Right kidney (tissue), 9 donors: ENCODE measurements at places on chromosomes 7 and 10.

DNA sequence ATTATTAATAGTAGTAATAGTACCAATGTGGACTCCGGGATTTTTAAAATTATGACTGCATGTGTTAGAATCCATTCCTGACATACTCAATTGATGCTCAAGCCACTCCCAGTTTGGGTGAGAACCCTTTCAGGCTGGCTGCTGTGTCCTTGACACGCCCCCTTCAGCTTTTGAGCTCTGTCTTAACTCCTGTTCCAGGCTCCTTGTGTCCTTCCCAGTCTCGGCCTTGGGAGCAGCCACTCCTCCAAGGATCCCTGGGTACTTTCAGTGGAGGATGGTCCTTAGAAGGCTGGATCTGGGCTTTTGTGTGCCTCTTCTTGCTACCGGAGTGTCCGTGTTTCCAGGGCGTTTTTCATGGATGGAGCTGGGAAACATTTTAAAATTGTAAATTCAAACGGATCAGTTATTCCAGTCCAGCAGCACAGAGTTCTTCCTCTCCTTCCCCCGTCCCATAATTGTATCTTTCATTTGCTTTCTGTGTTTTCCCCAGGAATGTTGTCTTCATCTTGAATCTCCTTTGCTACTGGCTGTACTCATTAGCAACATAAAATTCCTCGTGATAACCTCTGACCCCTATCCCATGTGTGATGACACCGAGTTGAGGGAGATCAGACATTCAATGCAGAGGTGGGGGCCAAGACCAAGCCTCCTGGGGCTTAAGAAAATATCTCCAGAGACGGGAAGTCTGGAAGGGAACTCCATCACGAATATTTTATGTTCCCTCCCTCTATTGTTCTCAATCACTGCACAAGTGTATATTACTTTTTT, 40.0 kb upstream of the PFKFB3 start:
- DNase-seq = no peak

DNA sequence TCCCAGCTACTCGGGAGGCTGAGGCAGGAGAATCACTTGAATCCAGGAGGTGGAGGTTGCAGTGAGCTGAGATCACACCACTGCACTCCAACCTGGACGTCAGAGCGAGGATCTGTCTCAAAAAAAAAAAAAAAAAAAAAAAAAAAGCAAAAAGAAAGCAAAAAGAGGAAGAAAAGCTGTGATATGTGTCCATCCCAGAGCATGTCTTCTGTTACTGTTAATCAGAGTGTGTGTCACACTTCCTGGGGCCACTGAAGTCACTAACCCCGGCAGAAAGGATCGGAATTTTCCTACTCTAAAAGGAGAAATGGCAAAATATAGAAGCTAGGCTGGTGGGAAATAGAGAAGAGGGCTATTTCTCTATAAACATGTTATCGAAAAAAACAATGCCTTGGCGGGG, 11.9 kb downstream of the PIK3AP1 start:
- DNase-seq = no peak

GRCh38 chr10:3943695-3944257, 158.8 kb upstream of the KLF6 start:
- no peak for DNase-seq

DNA sequence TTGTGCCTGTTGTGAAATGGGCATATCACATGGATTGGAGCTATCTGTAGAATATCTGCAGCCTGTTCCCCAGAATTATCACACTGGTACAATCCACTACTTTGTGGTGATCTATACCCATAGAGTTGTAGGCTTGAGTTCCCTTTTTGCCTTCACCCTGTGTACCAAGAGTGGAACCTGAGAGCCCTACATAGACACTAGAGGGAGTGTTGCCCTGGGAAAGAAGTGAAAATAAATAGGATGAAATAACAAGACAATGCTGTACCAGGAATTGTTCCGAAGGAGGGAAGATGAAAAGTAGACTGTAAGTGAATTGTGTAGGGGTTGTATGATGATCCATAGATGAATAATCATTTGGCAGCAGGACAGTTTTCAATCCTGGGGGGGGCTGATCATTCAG, 9.0 kb downstream of the SORCS3 start:
- no peak for DNase-seq

DNA sequence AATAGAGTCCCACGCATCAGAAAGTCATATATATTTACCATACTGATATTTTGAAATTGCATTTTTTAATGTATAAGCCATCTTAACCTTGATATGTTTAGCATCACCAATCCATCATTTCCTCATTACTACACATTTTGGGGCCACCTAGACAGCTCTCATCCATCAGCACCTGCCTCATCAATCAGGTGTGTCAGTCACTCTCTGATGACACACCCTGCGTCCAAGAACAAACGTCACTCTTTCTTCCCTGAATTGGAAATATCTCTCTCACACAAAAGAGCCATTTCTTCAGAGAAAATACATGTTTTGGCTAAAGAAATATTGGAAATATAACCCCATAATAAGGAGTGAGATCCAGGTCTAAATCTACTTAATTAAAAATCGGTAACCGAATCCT, 38.9 kb upstream of the RSU1 start:
- no peak for DNase-seq

DNA sequence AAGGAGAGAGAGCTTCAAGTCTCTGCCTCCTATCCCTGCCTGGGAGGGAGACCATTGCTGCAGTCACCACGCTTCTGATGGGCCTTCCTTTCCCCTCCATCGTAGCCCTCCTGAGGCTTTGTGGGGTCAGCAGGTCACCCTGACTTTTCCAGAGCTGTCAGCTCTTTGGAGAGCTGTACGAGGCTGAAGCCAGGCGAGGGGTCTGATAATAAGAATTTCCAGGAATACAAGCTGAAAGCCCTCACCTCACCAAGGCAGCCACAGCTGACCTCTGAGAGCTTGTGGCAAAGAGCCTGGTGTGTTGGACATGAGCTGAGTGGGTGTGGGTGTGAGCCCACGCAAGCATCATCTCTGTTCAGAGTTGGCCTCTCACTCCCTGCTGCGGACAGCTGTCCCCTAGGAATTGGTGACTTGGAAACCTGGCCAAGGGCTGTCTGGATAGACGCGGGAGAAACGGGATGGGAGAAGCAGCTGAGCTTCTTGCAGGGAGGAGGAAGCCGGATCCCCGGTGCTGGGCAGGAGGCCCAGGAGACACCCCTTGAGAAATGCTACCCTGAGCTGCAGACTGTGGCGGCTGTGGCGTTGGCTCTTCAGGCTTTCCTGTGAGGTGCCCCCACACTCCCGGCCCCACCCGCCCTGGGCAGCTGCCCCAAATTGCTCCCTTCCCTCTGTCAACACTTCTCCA, 122.1 kb upstream of the BTBD16 start:
- no peak for DNase-seq

DNA sequence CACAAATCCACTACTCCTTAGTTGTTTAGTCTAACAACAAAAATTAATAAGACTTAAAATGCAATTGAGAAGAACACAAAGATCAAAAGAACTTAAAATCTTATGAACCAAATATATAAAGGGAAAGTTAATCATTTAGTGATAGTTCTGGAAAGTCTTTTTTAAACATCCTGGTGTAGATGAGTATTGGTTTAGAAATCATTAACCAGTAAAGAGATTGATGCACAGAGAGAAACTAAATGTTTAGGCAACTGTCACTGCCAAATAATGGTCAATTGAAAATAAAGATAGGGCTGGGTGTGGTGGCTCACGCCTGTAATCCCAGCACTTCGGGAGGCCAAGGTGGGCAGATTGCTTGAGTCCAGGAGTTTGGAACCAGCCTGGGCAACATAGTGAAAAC, 44.9 kb downstream of the SP8 start:
- no peak for DNase-seq
